ENCODE measurements at places on chromosomes 12 and 14.

GRCh38 chr14:96098309-96098998 is 59.3 kb downstream of the C14orf132 start:
- peak; percentile 94 for DNase-seq

GRCh38 chr12:109497675-109498074 is 20.2 kb downstream of the UBE3B start:
- no peak for DNase-seq

GRCh38 chr12:114320101-114320500 is 85.8 kb downstream of the TBX5 start:
- DNase-seq: no peak

DNA sequence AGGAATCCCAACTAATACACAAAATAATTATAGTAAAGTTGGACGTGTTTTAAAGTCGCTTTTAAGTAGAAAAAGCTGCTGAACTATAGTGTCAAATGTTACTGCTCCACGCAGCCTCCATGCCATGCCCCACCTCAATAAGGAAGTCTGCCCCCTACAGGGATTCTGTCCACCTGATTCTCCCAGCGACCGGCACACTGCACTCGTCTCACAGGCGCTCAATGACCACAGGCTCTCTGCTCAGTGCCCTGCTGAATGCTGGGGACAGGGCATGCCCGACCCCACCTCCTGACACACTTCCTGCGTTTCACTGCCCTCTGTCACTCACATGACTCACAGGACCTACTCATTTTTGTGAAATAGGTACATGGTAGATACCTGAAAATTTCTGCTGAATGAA is 48.9 kb downstream of the BDKRB1 start:
- DNase-seq: peak; percentile 11

- DNase-seq: peak; percentile 5
Measured at GRCh38 chr14:95196268-95196667, 38.9 kb upstream of the DICER1 start.

- no peak for DNase-seq
Measured at GRCh38 chr12:21678959-21679358, 21.3 kb upstream of the LDHB start.

DNA sequence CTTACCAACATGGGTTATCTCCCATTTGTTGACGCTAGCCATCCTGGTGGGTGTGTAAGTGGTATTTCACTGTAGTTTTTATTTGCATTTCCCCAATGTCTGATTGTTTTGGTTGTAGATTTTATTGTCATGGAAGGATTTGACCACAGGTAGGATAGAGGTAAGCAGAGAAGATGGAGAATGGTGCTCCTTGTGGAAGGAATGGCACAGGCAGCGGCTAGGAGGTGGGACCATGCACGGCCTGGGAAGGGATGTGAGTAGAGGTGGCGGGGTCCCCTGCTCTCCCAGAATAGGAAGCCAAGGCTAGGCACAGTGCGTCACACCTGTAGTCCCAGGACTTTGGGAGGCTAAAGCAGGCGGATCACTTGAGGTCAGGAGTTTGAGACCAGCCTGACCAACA is 41.4 kb downstream of the PHETA1 start:
- DNase-seq: no peak

GRCh38 chr12:94071258-94071657 is 77.1 kb upstream of the PLXNC1 start:
- no peak for DNase-seq

DNA sequence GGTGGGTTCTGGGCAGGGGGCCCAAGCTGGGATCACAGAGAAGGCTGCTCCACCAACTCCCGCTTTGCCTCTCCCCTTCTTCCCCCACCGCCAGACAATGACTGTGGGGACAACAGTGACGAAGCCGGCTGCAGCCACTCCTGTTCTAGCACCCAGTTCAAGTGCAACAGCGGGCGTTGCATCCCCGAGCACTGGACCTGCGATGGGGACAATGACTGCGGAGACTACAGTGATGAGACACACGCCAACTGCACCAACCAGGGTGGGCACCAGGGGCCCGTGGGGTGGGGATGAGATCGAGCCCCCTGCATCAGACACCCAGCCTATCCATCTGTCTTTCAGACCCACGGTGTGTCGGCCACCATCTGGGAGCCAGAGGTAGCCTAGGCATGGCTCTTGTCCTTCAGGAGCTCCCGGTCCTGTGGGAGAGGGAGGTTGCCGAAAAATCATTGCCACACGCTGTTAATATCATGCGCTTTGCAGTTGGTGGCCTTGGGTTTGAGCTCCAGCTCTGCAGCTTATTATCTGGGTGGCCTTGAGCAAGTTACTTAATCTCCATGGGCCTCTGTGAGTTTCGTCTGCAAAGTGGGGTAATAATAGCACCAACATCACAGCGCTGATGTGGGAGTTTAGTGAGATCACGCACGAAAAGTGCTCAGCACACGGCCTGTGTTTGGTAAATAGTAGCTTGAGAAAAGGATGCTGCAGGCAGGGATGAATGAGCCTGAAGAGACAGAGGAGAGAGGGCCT is 21.8 kb upstream of the LRP1-AS start:
- no peak for DNase-seq

DNA sequence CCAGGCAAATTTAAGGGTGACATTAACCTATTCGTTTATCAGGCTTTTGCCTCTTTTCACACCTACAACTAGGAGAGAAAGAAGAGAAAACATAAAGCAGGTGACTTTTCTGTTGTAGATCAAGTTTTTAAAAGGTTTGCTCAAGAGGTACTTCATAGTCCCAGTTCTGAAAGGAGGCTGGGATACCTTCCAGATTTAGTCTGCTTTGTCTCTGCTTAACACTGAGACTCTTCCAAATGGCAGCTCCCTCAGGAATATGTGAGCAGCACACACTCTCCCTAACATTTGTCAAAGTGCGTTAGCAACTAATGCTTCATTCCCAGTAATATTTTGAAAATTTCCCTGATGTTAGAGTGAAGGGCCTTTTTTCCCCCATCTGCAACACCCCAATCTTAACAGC is 133.7 kb upstream of the RASSF8 start:
- DNase-seq: no peak

DNA sequence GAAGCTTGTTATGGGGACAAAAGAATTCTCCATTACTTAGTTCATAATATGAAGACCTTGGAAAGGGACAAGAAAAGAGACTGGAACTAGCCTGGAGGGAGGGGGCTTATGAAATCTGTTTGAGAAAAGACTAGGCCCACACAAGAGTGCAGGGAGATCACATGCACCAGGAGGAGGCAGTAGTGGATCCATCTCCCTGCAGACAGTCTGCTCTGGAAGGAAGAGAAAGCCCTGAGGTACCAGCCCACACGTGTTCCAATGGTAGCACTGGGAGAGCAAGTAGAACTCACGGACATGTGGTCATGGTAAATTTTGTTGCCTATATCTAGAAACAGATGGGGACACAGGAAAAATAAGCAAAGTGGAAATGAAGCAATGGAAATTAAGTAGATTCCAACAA is 445.4 kb downstream of the SOX5 start:
- peak; percentile 66 for DNase-seq

- no peak for DNase-seq
Measured at GRCh38 chr12:113151655-113152054, 2.1 kb downstream of the CFAP73 start.

DNA sequence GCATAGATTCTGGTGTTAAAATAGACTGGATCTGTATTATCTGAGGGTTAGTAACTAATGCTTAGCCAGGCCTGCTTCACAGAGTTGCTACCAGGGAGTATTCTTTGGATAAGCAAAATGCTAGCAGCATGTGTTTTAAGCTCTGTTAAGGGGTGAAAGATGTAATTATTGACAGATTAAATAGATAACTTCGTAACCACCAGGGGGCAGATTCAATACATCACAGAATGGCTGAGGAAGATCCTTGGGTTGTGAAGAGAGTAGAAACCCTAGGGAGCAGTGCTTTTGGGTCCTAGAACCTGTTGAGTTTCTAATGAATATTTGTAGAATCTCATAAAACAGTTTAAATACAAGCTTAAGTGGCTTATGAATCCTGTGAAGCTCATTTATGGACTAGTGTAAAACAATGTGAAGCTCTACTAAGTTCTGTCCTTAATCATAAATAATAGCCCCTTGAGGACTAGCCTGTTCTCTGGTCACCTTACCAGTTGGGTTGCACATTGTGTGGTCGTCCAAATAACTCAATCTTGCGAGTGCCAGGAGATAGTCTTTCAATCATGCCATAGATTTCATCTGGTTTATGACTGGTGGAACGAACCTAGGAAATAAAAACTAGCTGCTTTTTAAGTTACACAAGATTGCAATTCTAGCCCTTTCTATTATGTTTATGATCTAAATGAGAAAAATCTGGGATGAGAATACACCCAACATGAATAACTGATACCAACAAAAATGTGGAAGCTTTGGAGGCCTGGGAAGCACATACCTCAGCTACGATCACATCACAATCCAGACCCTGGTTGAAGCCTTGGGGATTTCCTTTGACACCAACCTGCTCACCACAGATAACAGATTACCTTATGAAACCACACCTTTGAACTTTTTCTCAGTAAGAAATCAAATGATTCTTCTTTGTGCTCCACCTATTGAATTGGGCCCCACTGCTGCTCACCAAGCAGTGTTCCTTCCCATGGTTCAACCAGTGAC is 12.3 kb downstream of the METTL3 start:
- DNase-seq: peak; percentile 61

DNA sequence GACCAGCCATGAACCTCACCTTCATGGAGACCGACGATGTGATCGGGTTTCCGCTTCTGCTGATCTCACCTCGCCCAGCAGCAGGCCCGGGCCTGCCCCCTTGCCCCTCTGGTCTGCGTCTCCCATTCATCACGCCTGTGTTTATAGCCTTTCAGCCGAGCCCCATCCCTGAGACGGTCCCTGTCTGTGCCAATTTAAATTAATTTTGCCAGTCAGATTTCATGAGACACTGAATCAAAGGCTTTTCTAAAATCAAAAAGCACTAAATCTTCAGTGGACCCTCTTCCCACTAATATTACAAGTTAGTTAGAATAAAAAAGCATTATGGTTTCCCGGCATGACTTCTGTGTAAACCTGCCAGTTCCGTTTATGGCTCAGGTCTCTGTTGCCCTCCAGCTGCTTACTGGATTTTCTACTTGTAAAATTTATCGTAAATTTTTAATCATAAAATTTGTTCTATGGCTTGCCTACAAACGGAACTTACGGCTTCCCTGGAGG is 155.9 kb downstream of the ESRRB start:
- no peak for DNase-seq

DNA sequence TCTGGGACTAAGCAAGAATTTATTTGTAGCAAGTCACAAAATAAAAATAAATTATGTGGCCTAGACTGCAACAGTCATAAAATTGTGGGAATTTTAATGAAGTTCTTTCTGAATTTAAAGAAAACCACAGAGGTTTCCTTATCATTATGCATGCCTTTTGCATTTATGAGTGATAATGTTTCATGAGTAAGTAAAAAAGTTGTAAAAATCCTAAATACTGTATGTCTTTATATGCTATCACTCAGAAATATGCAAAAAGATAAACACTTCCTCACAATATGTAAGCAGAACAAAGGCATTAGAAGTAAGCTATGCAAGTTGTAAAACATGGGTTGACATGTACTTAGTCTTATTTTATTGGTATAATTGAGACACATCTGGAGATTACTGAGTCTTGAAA is 239.4 kb upstream of the PDE3A start:
- DNase-seq: no peak

DNA sequence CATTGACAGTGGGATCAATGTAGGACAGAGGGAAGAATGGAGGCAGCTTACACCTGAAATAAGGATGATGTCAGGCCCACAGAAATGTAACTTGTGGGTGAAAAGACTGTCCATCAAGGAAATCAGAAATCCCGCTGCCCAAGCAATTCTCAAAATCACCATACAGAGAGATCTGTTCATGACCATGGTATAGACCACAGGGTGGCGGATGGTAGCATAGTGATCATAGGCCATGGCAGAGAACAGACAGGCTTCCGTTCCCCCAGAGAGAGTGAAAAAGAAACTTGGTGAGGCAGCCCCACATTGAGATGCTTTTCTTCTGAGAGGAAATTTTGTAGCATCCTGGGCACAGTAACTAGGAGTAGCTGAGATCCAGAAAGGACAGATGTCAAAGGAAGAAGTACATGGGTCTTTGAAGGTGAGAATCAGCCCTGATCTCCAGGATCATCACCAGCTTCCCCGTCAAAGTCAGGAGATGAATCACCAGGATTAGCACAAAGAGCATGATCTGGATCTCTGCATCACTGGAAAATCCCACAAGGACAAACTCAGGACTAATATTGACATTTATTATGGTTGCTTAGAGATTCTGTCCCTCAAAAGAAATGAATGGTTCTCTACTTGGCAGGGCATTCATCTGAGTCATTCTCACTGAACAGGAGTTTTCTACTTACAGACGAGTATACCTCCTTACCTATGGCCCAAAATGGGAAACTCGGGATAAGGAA is 5.5 kb upstream of the ZNF641 start:
- peak; percentile 90 for DNase-seq

GRCh38 chr12:750366-751191 is 1.8 kb upstream of the WNK1 start:
- DNase-seq: peak; percentile 54

GRCh38 chr14:75292886-75293285 is 14.3 kb downstream of the FOS start:
- DNase-seq: no peak

GRCh38 chr14:92801917-92802316 is 7.8 kb downstream of the GOLGA5 start:
- DNase-seq: no peak

DNA sequence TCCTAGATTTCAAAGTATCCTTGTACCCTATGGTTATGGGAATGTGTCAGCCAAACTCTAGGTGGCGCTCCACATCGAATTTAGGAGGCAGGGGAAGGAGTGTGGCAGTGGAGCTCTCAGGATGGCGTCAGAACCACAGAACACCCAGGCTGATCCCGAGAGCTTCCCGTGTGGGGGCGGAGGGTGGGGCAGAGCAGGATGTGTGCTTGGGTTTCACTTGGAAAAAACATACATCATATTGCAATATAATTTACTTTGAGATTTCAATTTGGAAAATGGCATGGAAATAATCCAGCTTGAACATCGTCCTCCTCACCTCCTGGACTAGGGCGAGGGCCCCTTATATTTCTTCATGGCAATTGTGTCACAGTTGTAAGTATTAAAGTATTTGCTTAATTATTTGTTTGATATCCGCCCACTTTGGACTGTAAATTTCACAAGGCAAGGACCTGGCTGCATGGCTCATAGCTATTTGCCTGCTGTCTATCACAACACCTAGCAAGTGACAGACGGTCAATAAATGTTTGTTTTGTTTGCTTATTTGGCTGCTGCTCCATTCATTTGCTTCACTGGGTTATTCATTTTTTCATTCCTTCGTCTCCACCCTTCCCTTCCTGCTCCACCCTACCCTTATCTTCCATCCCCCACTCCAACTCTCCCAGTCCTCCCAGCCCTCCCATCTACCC is 221.5 kb upstream of the HMGA2 start:
- DNase-seq: peak; percentile 95

GRCh38 chr14:65997347-65997746 is 488.8 kb upstream of the CCDC196 start:
- DNase-seq: no peak

- DNase-seq: no peak
Measured at GRCh38 chr12:93205361-93205760, 172.4 kb upstream of the NUDT4 start.

DNA sequence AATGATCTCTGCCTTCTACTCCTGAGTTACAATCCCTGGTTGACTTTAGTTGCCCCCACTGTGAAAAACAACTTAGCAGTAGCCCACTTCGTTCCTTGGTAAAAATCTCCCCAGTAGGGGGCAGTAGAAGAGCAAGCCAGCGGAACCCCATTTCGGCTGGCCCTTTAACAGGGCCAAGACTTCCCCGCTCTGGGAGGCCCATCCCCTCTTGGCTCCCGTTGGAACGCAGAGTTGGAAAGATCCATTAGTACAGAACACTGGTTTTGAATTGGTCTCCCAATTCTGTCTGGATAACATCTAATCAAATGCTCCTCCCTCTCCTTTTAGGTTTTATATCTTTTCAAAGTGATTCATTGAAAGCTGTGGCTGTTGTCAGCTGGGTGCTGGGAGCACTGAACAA is 1133.3 kb downstream of the BCL11B start:
- peak; percentile 37 for DNase-seq
